ENCODE measurements at places on chromosomes 3 and 15.

DNA sequence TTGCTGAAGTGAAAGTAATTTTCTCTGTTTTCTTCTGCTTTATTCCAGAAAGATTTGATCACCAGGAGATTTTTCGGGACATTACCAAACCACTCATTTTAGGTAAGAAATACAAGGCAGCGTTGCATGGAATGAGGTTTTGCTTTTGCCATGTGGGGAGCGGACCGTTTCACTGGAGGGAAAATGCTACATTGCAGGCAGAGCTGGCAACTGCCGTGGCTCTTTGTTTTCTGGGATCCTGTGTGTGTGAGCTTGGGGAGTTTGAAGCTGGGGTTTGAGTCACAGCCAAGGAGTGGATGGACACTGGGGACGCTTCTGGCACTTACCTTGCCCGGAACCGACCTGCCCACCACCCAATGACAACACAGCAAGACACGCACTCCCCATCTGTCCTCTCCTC is 109.9 kb downstream of the APBA2 start:
- DNase-seq: no peak

DNA sequence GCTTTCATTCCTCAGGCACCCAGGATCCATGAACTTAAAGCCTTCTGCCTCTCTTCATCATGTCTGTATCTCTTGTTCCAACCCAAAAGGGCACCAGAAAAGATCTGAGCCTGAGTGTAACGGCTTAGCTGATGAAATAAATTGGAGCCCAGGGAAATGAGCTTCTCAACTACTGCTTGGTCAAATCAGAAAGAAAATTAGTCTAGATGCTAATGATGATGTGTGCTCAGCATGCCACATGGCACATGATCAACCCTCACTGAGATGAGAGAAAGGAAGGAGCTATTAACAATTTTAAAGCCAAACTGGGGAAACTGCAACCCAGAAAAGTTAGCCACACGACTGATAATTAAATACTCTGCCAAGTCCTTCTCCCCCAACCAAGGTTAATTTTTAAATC is 325.7 kb downstream of the CNTN3 start:
- DNase-seq: no peak

GRCh38 chr3:87766721-87767120 is 292.1 kb downstream of the CGGBP1 start:
- no peak for DNase-seq

DNA sequence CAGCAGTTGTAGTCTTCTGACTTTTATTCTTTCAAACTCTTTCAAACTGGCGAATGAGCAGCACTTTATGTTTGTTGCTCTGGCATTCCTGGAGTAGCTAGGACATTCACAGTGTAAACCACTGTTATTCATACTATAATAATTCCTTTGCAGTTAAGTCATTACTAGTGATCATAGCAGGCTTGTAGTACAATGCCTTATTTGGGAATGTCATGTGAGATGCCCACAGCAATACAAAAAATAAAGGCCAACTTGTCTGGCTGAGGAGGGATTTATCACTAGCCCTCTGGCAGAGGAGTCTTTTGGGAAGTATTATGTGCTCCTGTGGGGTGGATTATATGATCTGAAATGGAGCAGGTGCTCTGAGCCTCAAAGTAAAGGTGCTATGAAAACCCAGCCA is 197.2 kb downstream of the VGLL3 start:
- no peak for DNase-seq

DNA sequence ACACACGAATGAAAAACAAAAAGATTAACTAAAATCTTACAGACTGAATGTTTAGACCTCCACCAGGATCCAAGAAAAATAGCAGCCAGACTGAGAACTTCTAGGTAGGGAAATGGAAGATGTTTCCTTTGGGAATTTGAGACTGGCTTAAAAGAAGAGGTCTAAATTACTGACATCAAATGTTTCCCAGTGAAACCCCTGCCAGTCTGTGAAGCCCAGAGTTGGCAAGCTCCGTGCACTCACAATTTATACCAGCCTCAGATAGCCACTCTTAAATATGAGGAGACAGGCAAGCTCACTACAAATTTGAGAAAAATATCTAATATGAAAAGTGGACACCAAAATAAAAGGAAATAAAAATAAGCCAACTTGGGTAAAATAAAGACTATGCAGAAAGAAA is 700.5 kb upstream of the ZNF385D start:
- DNase-seq: no peak
